ENCODE measurements at places on chromosomes 11 and 22. TPM values are rescaled to one million over a fixed set of nuclear protein-coding genes. Genes with fewer than 3 reads are reported as not detected.

OR56A4 gene
- total RNA-seq = not detected

SCN3B gene
- total RNA-seq = not detected

DNA sequence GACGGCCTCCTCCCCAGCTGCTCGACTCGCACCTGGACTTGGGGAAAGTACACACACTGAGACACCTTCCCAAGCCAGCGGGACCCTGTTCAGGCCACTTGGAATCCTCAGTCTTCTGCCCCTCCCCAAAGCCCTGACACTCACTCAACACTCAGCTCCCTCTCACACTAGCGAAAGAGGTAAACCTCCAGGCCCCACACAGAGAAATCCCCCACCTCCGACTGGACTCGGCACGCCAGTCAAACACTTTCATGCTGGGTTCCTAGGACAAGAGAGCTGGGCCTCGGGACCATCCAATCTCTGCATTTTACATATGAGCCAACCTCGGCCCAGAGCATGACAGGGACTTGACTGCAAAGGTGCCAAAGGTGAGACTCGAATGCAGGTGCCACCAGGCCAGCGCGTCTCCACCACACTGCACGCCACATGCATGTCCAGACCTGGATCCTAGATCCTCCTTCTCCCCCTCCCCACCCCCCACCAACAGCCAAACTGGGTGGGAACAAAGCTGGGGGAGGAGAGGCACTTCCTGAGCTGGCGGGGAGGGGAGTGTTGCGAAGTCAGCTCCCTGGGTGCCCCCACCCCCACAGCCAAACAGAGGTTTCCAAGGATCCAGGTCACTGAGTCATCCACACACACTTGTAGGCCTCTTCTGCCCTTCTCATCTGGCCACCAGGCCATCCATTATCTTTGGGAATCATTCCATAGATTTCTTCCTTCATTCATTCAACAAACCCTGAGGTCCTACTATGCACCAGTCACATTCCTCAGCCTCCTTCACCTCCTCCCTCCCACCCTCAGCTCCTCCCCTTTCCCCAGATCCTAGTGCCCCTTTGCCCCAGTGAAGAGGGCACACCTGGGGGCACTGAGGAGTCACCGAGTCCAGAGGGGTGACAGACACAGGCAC, 10.7 kb upstream of the CD5 start:
- no peak for DNase-seq

- no peak for DNase-seq
Observed at GRCh38 chr11:105192115-105192514, 52.5 kb upstream of the CARD18 start.

GRCh38 chr22:23053051-23053707, 17.1 kb upstream of the GNAZ start:
- DNase-seq = no peak
